Astrocyte (in vitro differentiated cells and primary cell): ENCODE measurements at places on chromosomes 13 and 19.

- DNase-seq, result no peak
Observed at GRCh38 chr13:112980434-112980833, 11.4 kb downstream of the MCF2L start.

DNA sequence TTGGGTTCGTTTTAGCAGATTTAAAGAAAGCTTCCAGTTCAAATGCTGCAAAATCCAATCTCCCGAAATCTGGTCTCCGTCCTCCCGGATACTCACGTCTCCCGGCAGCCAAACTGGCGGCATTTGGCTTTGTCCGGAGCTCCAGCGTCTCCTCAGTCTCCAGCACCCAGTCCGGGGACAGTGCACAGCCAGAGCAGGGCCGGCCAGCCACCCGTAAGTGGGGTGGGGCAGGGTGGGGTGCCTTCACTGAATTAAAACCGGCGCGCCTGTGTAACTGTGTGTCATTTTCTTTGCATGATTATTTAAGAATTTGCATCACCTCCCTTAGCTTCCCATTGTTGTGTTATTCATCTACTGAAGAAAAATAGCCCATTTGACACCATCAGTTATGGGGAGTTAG is 280.6 kb downstream of the MTUS2 start:
- no peak for DNase-seq

- DNase-seq, result peak; percentile 84
Observed at GRCh38 chr19:49339301-49340068, 4.3 kb downstream of the CD37 start.

DNA sequence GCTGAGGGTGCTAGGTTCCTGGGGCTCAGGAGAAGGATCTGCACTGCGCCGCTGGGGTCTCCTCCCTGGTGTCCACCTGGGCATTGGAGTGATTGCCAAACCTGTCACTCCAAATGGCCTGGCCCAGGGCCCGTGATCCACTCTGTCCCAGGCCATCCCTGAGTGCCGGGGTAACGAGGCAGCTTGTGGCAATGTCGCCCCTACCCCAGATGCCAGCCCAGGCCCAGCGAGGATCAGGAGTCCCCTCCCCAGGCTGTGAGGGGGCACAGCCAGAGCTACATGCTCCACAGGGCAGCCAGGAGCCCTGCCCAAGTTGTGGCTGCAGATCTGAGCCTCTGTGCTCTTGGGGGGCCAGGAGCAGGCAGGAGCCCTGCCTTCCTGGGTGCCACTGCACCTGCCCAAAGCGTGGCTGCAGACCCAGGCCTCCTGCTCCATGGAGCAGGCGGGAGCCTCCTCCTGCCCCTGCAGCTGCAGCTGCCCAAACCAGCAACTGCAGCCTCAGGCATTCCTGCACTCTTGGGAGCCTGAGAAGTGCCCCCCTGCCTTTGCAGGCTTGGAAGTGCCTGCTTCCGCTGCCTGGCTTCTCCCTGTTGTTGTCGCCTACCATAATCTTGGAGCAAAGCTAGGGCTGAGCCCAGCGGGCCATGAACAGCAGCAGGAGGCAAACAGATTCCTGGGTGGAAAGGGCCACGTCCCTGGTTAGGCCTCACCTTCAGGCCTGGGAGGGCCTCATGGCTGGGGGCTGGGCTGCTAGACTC is 4.6 kb downstream of the IGFL4 start:
- DNase-seq, result no peak

GRCh38 chr19:35958660-35959039 is 22.5 kb downstream of the LRFN3 start:
- no peak for DNase-seq

GRCh38 chr13:41691274-41691673 is 233.9 kb downstream of the RGCC start:
- DNase-seq, result no peak

DNA sequence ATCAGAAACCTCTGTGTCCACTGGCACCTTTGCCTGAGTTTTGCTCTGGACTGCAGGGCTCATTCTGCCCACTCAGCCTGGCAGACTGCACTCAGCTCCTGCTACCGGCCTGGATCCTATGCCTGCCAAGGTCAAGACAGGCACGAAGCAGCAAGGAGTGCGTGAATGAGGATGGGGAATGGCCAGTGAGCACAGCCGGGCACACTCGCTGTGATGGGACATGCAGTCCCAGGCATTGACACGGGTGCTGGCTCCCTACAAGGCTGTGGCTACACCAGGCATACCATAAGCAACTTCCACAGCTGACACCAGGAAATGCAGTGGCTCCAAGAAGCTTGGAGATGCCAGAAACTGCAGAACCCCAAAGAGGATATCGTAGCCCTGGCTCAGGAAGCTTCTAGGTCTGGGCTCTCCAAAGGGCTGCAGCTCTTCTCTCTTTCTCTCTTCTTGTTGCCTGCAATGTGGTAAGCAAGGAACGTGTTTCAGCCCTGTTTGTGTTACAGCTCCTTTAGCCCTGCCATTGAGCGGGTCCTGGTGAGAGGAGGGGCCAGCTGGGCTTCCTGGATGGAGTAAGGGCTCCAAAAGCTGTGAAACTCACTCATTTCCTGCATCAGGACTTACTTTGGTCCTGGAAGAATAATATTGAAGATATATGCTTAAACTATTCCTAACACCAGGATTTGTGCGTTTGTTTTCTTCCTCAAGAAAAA is 832.6 kb upstream of the SLITRK5 start:
- DNase-seq, result no peak
